ENCODE measurements at places on chromosomes 5 and 9.

DNA sequence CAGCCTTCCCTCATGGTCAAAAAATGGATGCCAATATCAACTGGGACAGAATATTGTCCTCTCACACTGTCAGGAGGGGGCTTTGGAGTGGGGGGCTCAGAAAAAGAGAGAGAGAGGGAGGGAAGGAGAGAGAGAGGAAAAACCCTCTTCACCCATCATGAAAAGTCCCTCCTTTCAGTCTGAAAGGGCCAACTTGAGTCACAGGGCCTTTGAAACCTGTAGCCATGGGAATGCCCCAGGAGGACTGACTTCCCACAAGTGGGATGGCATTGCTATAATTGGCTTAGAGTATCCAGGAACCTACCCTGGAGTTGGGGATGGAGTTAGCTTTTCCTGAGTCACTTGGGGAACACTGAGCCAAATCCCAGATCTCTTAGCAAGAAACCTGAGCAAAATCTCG is 41.2 kb downstream of the DNAJC21 start:
- DNase-seq, result no peak

- DNase-seq, result peak; percentile 42
These were observed 1938.4 kb upstream of the C9orf72 start for GRCh38 chr9:29511680-29512079.

GRCh38 chr9:123164285-123164684 is 104.1 kb downstream of the STRBP start:
- DNase-seq, result no peak

DNA sequence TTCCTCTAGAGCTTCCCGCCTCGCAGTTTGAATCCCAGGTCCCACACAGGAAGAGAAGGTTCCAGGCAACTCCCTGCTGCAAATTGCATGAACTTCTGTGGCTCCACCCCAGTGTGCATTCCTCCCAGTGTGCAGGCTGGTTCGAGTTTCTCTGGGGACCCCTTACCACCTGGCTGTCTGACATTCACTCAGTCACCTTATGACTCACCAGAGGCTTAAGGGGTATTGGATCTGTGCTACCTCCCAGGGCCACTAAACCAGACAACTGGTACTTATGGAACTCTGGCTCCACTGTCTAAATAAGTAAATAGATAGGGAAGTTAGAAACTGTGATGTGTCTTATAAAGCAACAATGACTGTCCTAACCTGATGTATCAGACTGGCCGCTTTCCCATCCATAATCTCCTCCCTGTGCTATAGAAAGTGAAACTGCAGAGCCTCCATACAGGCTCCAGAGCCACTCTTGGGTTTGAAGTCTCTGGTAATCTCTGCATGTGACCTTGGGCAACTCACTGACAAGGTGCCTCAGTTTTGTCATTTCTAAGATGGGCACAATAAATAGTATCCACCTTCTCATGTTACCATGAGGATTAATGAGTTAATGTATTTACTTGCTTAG is 720.6 kb downstream of the SEMA5A start:
- no peak for DNase-seq

DNA sequence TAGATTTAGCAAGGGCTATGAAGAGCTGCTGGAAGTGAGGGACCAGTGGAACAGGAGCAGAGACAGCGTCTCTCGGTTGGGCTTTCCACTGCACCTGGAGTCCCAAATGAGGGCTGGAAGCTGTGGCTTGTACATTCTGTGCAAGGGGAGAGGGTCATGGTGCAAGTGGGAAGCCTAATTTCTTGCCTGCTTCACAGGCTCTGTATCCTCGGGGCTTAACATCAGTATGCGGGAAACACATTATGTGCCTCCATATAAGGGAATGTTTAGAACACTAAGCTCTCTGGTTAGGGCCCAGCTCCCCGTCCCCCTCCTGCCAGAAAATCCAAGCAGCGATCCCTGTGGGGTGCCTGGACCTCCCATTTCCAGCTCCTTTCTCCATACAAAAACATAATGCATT is 89.0 kb upstream of the NIPAL4 start:
- DNase-seq, result no peak

DNA sequence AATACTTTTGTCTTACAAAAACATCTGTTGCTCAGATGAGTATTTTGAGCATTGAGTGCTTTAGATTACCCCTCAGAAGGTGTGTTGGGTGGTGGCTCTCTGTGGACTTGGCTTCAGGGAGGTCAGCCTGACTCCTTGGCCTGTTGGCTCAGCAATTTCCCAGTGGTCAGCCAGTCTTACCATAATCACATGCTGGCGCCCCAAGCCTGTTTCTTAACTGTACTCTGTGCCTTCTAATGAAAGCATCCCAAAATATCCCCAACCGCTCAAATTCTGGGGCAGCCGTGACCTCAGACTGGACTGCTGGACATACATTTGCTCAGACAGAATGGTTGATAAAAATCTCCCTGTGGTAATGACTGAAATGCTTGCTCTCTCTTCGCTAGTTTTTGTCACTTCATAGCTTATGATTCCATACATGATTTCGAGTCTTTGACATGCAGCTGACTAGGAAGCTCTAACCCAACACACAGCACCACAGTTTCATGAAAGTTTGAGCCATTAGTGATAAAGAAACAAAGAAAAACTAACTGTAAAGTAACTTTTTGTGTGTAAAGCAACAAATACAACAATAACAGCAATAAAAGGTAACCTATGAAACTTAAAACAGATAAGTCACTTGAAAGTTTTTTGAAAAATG is 562.2 kb upstream of the MEF2C start:
- no peak for DNase-seq

DNA sequence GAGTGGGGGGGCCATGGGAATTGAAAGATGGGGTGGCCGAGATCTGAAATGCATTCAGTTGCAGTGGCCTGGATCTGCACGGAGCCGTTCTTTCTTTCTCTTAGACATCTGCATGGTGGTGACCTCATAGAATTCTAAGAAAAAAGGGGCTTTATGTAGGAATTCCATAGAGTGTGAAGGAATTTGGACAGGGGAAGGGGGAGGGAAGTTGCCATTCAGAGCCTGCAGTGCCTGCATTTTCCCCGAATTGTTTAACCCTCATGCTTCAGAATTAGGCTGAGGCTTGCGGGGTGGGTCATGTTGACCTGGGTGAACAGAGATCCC is 4.9 kb downstream of the NEK6 start:
- no peak for DNase-seq
